A549 treated with AZD2906 at 1 μM for 4 hours (cell line): ENCODE measurements at places on chromosomes 5 and 9. TPM values are rescaled to one million over a fixed set of nuclear protein-coding genes. Genes with fewer than 3 reads are reported as not detected.

SPATA31A5 gene
- not detected in 5 replicates for total RNA-seq

NEUROG1 gene
- not detected in 5 replicates for total RNA-seq

FOXD1 gene
- total RNA-seq, result 12.2 to 19.4 TPM (median 17.7 TPM) in 5 replicates

CYLC2 gene
- total RNA-seq, result not detected in 5 replicates

ADRB2 gene
- 1.3 to 1.6 TPM (median 1.3 TPM) in 5 replicates for total RNA-seq

ANKDD1B gene
- total RNA-seq, result 0.03 to 0.09 TPM in 2 of 5 replicates, not detected in the others

CCDC187 gene
- total RNA-seq, result 0.01 to 0.03 TPM (median 0.03 TPM) in 3 of 5 replicates, not detected in the others

FCN1 gene
- total RNA-seq, result not detected in 5 replicates

F2RL1 gene
- total RNA-seq, result 224 to 299 TPM (median 233 TPM) in 5 replicates

SVEP1 gene
- 1.5 to 1.8 TPM (median 1.7 TPM) in 5 replicates for total RNA-seq

ARL14EPL gene
- 0.11 to 0.31 TPM (median 0.25 TPM) in 5 replicates for total RNA-seq

UBAP2 gene
- total RNA-seq, result 39.3 to 46.9 TPM (median 45.4 TPM) in 5 replicates

C5orf63 gene
- 3.4 to 4.8 TPM (median 3.9 TPM) in 5 replicates for total RNA-seq

IL3 gene
- not detected in 5 replicates for total RNA-seq

SLC12A7 gene
- total RNA-seq, result 24.4 to 30.0 TPM (median 28.4 TPM) in 5 replicates

TMC1 gene
- 0.02 to 0.10 TPM (median 0.07 TPM) in 4 of 5 replicates, not detected in the other for total RNA-seq

TICAM2 gene
- 0.66 to 1.3 TPM (median 1.1 TPM) in 5 replicates for total RNA-seq

FBP1 gene
- total RNA-seq, result not detected in 5 replicates

SMAD5 gene
- 20.9 to 29.6 TPM (median 27.3 TPM) in 5 replicates for total RNA-seq

SLC6A19 gene
- 0.42 to 0.71 TPM (median 0.66 TPM) in 5 replicates for total RNA-seq

RHOBTB3 gene
- 8.1 to 11.0 TPM (median 9.1 TPM) in 5 replicates for total RNA-seq

IFNA13 gene
- not detected in 5 replicates for total RNA-seq

TTF1 gene
- 11.8 to 16.7 TPM (median 13.6 TPM) in 5 replicates for total RNA-seq

BTNL3 gene
- total RNA-seq, result not detected in 5 replicates

HCN1 gene
- total RNA-seq, result not detected in 5 replicates

LPAR1 gene
- 21.4 to 23.8 TPM (median 22.1 TPM) in 5 replicates for total RNA-seq

CD14 gene
- 3.2 to 4.2 TPM (median 4.0 TPM) in 5 replicates for total RNA-seq

PLCXD3 gene
- 0.10 to 0.18 TPM (median 0.15 TPM) in 5 replicates for total RNA-seq

SAXO1 gene
- total RNA-seq, result not detected in 5 replicates

CNTNAP3 gene
- 8.0 to 10.7 TPM (median 8.8 TPM) in 5 replicates for total RNA-seq

RPL35 gene
- 2,790 to 3,130 TPM (median 2,895 TPM) in 5 replicates for total RNA-seq

CRHBP gene
- total RNA-seq, result 0.06 to 0.17 TPM (median 0.08 TPM) in 4 of 5 replicates, not detected in the other

WNK2 gene
- 4.2 to 7.8 TPM (median 6.0 TPM) in 5 replicates for total RNA-seq

CENPH gene
- total RNA-seq, result 26.3 to 30.6 TPM (median 27.4 TPM) in 5 replicates

GABBR2 gene
- total RNA-seq, result 0.11 to 0.25 TPM (median 0.14 TPM) in 5 replicates

RPL7A gene
- total RNA-seq, result 3,317 to 3,500 TPM (median 3,431 TPM) in 5 replicates
